NCI-H1694 (cell line): ENCODE measurements at places on chromosomes 2 and 18.

DNA sequence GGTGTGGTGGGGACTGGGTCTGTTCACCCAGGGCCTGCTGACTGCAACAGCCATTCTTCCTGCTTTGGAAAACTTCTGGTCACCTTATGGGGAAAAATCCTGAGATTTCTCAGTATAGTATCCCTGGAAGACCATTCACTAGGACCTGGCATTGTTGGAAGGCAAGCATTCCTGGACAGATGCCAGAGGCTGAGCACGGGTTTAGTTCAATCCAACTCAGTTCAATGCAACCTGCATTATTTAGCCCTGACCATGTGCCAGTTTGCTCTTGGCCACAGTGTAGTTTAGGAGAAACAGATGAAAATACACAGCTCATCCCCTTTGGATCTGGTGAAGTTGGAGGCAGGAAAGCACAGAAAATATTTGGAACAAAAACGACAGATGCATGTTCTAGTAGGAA lies 95.9 kb downstream of the LPIN1 start:
- no peak for DNase-seq

DNA sequence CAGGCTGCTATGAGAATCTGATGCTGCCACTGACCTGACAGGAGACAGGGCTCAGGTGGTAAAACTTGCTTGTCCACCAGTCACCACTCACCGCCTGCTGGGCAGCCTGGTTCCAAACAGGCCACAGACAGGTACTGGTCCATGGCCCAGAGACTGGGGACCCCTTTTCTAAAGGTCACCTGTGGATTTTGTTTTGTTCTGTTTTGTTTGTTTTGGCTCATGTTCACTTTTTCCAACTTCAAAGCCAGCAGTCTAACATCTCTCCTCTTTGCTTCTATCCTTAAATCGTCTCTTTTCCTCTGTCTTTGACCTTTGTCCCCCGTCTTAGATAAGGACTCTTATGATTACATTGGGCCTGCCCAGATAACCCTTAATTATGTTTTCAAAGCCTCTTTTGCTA lies 3.3 kb upstream of the CERKL start:
- no peak for DNase-seq

- DNase-seq, result no peak
These were observed 85.3 kb upstream of the ACVR2A start for GRCh38 chr2:147759536-147759935.

- no peak for DNase-seq
These were observed 92.0 kb downstream of the ZNF236 start for GRCh38 chr18:76914314-76914713.

GRCh38 chr2:175414882-175415487 lies 233.5 kb upstream of the ATP5MC3 start:
- DNase-seq, result peak; percentile 55

DNA sequence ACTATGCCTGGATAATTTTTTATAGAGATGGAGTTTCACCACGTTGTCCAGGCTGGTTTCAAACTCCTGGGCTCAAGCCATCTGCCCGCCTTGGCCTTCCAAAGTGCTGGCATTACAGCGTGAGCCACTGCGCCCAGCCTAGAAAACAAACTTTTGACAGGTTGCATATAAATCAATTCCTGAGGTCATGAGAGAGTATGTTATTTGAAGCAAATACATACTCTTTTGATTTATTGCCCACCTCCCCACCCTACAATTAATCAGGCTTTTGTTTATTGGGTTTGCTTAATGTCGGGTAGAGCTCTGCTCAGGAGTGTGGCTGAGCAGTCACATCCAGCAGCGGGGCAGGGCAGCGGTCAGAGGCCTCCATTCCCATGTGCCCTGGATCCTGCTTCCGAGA lies 37.9 kb upstream of the ASB1 start:
- no peak for DNase-seq

DNA sequence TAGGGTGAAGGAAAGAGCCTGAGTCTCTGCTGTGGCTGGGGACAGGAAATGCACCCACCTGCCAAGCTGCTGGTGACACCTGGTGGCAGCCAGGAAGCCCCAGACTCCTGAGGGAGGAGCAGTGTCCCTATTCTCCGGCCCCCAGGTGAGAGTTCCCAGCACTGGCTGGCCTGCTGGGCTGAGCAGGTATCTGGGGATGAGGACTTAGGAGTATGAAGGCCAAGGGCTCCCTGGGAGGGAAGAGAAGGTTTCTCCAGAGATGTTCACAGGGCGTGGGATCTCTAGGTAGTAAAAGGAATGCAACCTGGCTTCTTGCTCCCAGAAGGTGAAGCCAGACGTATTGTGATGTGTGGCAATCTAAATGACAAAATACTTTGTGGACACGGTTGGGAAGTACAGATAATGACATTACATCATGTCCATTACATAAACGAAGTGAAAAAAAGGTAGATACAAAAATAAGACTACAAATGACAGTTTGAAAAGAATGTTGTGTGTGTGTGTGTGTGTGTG lies 75.8 kb upstream of the SLC1A4 start:
- no peak for DNase-seq

DNA sequence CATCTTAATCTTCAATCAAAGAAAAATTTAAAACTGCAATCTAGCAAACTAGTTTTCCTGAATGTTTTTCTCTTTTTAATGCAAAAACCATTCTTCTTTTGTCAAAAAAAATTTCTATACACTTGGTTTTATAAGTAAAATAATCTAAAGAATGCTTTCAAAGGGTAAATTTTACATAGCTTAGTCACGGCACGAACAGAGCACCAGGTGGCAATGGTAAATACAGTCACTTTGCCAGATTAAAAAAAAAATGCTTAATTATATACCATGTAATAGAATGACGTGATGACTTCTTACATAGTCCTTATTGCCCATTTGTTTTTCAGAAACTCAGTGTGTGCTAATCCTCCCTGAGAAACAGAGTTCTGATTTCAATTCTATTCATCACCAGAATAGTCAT lies 10.4 kb downstream of the FEZ2 start:
- DNase-seq, result no peak

DNA sequence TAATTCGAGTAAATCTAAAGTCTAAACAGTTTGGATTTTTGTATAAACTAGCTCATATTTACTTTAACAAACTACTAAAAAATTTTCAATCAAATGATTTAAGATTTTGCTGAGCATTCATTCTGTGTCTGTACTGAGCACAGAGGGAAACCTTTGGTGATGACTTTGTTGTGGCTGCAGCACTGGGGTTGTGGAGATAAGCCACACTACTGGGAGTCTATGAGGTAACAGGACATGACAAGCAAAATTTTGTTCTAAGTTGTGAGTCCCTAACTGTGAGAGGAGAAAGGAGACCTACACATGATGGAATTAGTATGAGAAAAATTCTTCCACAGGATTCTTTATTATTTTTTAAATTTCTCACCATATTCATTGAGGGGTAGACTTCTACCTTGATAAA lies 933.7 kb upstream of the LRATD1 start:
- no peak for DNase-seq

GRCh38 chr18:13878857-13879256 lies 36.5 kb downstream of the MC2R start:
- no peak for DNase-seq

GRCh38 chr18:45332871-45333270 lies 282.4 kb upstream of the SLC14A2 start:
- no peak for DNase-seq

DNA sequence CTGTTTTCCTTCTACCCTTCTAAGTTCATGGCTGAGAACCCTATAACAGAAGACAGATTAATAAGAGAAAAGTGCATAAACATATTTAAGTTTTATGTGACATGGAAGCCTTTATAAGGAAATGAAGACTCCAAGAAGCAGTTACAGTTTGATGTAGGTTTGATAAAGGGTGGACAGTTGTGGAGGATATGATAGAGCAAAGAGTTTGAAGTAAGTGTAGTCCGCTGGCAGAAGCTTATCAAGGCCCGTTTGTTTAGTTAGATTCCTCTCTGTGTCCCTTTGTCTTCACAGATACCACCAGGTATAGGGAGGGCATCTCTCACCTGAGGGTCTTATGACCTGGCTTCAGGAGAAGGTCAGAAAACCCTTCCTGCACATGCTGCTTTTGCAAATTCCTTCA lies 10.4 kb upstream of the CASP8 start:
- no peak for DNase-seq

DNA sequence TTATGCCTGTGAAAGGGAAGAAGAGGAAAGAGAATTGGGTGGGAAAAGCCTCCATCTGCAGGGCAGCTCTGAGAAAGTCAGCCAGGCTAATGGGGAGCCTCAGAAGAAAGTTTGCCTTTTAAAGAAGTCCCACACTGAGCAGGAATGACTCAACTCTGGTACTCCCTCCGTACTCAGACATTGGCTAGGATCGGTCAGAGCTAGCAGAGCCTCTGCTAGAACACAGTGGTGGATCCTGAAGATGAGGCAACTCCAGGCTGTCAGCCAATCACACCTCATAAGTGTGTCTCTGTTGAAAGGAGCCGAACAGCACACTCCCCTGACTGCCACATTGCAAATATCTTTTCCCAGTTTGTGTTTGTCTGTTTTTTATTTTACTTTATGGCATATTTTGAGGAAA lies 96.9 kb downstream of the HNRNPLL start:
- no peak for DNase-seq

DNA sequence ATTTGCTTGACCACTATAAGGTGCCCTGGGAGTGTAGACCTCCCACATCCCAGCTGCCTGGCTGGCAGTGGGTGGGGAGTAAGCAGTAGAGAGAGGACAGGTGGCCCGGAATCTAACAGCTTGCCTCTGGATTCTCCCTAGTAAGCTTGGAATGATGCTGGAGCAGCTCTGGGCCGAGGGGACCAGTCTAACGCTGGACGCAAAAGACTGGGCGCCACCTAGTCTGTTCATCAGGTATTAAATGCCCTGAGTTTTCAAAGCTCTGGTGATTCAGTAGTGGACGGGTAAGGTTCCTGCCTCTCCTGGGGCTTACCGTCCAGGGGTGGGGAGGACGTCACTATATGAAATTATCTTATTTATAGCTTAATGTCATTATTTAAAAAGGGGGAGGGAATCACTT lies 648 bp upstream of the LYPD6B start:
- DNase-seq, result no peak

DNA sequence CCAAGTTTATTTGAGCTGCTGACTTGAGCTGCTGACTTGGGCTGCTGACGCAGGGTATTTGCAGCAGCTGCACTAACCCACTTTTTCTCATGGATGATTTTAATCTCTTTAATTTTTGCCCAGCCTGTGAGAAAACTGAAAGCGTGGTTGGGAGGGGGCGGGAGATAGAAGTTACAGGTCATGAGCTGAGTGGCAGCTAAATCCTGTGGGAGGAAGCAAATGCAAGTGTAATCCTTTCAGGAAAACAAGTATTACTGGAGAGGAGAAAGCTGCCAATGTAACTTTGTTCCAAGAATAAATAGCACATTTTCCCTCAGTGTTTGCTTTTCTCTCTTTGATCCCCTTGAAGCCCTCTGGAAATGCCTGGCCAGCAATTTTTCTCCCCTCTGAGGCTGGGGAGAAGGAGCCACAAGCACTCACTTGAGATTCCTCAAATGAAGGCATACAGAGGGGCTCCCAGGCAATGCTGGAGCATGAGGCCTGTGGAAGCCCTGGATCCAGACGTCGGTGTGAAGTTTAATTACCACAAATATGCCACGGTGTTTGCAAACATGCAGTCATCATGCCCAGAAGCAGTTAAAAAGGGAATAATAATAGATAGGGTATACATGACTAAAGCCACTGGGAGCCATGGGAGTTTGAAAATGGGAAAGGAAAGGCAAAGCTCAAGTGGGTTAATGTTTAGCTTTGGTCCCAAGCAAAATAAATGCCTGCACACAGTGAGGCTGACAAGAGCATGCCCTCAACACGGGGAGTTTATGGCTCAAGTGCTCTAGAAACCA lies 10.4 kb upstream of the EVA1A start:
- DNase-seq, result no peak

DNA sequence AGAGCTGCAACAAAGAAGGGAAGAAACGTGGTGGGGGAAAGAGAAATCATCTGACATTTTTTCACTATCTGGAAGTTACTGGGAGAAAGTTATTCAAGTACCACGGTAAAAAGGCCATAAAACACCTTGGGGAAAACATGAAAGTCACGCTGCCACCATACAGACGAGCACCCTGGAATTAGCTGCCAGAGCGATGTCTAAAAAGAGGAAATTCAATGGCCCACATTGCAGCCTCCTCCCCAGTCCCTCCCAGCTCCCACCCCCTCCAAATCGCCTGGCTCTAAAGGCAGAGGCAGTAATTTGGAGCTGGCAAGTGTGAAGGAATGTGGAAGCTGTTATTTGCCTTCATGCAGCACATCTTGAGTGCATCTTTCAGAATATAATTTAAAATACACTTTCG lies 192.0 kb downstream of the ALK start:
- DNase-seq, result no peak

DNA sequence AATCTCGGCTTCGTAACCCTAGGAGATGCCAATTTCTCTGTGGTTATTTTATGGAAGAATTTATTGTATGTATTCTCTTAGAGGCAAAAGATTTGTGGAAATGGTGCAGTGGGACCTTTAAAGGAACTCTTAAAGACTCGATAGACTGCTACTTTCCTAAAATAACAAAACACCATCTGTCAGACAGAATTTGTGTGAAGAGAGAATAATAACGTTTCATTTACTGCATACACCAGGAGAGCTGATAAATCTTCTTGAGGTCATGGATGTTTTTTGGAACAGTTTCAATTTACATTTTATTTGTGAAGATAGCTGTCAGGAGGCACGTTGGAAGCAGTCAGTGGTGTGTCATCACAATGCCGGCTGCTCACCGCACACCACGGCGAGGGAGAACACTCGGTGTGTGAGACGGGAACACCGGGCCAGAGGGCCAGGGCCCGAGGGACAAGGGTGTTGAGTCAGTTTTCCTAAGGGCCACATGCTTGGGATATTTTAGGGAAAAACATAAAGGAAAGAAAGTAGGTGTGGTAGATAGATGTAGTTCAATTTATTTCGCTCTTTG lies 1681.0 kb upstream of the DDX18 start:
- peak; percentile 75 for DNase-seq

DNA sequence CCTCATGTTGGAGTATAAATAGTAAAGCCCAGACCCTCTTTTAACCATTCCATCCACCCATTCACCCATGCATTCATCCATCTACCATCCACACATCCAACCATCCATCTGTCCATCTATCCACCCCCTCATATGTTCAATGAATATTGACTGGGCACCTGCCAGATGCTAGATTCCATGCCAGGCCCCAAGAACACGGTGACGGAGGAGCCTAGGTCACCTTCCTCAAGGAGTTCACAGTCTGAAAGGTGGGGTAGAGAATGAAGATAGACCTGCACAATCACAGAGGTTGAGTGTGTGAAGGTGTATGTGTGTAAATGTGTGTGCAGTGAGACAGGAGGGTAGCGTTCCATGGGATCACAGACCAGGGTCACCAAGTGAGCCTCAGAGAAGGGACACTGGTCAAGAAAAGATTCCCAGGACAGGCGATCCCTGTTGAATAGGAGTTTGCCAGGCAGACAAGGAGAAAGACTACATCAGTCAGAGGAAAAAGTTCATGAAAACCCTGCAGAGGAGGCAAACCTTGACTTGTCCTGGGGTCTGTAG lies 287.2 kb downstream of the CYP26B1 start:
- no peak for DNase-seq

DNA sequence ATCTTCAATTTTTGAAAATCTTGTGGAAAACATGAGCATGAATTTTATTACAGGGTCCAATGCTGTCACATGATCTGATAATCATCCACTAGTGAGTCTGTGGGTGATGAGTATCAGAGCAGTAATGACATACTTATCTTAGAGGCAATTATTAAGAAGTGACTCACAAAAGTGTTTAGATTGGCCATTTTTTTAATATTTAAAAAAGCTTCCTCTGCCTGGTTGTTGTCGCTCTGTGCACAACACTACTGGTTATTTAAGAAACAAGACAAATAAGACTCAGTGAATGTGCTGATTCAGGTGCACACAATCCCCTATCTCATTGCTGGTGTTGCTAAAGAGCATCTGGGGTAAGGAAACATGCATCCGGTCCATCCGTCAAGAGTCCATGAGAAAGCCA lies 665.8 kb upstream of the ZEB2 start:
- DNase-seq, result no peak

GRCh38 chr2:173884025-173884802 lies 81.0 kb downstream of the SP3 start:
- DNase-seq, result no peak
